ENCODE measurements at places on chromosomes 5 and 9.

DNA sequence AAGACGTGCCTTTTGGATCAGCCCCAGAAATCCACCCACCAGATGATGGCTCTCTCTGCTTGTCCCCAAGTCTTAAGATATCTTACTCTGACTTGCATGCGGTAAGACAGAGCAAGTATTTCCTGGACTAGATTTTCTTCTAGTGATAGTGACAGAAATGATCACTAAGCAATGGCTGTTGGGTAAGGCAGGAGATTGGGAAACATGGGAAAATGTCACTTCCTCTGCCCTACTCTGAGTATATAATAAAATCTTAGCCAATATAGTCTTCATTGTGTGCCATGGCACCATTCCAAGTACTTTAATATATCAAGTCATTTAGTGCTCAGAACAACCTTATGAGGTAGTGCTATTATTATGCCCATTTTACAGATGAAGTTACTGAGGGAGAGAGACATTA, 31.0 kb upstream of the GNA14 start:
- no peak for DNase-seq

GRCh38 chr5:135825373-135826220, 8.9 kb upstream of the SLC25A48 start:
- no peak for DNase-seq

DNA sequence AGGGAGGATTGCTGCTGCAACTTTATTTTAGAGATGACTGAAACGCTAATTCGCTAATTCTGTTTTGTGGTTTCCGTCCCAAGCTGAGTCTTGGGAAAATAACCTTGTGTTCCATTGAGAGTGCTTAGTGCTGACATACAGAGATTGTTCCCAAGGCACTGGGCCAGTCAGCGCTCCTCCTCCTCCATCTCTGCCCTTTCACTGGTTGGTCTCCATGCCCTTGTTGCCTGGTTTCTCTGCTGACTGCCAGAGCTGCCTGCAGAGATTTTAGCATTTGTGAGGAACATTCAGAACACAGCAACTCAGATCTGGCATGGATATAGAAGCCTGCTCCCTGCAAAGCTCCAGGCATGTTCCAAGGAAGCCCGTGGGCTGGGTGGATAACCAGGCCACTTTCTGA, 126.0 kb upstream of the IRX2 start:
- no peak for DNase-seq

- no peak for DNase-seq
Observed at GRCh38 chr9:125296843-125297372, 35.3 kb downstream of the GAPVD1 start.

DNA sequence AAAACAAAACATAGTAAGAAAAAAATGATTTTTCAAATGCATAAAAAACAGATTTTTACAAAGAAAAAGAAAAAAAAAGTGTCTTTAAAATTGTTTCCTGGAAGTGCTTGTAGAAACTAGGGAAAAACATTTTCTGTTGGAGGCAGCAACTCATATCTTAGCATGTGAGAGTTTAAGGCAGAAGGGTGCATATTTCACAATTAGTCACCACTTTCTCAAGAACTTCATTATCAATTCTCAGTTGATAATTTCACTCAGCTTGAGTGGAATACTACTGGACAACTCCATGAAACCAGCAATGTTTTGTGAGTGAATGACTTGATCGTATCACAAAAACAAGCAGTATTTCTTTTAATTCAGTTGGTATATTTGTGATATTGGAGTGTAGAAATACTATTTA, 508.3 kb upstream of the DAB2 start:
- DNase-seq: no peak

DNA sequence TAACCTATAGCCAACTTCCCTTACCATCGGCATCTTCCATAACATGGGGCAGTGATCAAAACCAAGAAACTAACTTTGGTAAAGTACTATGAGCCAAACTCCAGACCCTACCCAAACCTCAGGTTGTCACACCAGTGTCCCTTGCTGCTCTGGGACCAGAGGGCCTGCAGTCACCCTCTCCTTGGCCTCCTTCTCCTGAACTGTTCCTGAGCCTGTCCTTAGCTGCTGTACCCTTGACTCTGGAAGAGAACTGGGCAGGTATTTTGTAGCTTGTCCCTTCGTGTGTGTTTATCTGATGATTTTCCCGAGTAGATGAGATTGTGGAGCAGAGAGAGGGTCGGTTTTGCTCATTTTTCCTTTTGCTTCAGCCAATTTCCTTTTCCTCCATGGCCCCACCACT, 240.4 kb downstream of the SYK start:
- DNase-seq: no peak

GRCh38 chr5:160097991-160098390, 21.3 kb downstream of the PWWP2A start:
- no peak for DNase-seq

DNA sequence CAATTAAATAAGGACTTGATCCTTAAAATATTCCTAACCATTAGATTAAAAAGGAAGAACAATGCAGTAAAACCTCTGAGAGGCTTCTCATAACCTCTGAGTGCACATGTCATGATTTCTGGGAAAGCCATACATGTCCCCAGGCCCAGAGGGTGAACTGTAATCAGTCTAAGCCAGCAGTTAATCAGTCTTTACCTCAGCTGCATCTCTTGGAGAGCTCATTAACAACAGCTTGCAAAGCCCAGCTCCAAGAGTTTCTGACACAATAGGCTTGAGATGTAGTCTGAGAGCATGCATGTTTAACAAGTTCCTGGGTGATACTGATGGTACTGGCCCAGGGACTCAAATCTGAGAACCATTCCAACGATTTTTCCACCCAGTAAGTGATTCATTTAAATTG, 392.1 kb downstream of the DNAH5 start:
- no peak for DNase-seq

DNA sequence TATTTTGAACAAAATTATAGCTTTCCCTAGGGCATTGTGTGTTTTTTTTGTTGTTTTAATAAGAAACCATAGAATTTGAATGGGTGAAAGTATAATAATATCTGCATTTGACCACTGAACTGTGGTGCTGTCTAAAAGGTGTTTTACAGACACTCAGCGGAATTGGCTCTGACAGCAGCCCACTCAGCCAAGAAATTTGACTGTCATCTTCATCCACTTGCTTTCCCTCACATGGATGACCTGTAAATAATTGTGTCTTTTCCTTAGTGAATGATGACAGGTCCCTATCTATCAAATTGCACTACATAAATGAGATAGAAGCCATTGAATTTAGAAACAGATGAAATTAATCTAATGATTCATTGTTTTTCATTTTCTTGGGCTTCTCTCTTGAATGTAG, 150.0 kb downstream of the PAM start:
- DNase-seq: no peak

DNA sequence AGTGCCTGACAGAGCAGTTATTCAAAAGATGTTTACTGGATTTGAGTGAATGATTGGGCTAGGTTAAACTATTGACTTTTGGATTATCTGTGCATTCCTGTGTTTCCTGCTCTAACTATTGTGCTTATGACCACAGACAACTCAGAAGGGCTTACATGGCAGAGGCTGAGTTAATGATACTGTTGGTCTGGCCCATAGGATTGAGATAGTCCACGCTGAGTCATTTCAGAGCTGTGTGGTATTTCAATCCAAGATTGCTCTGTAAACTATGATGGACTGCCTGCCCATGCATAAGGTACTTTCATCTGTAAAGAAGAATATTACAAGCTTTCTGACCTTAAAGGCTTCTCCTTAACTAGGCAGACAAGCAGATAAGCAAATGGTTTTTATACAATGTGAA, 49.1 kb upstream of the SLIT3 start:
- peak; percentile 31 for DNase-seq

DNA sequence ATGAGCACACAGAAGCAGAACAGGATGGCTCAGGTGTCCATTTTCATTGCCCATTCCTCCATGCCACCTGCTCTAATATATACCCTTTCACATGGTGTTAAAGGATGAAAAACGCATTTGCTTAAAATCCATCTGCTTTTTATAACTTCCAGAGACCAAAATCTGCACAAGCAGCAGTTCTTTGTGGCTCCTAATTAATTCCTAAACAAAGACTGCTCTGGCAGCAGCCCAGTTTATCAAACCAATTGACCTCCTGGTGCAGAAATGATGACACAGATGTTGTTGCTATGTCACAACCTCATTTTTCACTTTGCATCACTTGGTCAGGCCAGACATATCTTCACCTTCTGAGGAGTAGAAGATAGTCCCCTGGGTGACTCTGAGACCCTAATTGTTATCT, 141.2 kb downstream of the ASTN2 start:
- no peak for DNase-seq

DNA sequence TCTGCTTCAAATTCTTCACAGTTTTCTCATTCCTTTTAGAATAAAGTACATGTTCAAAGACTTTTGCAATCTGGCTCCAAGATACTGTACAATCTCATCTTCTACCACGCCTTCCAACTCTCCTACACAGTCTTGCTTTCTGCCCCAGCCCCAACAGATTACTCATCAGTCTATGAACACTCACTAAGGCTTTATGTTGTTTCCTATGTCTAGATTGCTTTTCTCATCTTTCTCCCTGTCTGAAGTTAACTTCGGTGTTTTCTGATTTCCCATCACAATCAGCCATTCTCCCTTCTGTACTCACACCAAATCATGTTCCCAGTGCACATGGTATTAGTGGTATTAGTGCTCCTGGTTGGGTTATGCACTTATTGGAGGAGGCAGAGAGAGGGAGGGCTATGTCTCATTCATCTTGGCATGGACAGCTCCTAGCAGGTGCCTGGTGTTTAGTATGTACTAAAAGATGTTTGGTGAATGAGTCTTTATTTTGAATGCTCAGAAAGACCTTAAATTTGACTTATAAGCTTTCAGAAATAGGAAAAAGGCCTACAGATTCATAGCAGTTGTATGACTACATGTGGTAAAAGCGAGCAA, 44.0 kb upstream of the ZNF608 start:
- DNase-seq: peak; percentile 42

DNA sequence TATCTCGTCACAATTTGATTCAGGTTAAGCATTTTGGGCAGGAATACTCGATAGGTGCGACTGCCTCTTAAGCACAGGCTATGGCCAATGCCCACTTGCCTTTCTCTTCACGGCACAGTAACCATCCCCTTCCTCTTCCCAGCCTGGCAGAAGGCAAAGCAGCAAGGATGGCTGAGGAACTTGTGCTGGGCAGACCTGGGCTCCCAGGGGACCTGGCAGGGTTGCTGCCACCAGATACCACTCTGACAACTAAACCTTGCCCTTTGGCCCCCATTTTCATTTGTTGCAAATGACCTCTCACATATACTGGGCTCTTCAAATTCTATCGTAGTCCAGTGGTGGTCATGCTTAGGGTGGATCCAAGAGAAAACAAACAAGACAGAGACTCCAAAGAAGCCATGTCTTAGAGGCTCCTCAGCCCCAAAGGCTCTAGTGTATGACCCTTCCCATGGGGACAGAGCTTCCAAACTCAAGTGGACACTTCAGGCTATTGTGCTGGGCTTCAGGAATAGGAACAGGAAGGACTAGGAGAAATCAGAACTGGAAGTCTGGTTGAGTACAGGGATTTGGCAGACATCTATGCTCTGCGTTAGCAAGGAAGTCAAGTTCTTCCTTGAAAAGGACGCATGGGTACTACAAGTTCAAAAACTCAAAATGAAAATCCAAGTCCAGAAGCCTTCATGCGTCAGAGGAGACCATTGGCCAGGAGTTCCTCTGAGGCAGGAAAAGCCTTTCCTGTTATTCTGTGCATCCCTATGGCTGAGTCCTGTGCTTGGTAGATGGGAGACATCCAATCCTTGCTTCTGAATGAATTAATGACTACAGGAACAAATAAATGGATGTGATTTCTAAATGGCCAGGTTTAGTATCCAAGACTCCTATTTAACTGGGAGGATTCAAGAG, 64.6 kb upstream of the PLPP1 start:
- DNase-seq: no peak

GRCh38 chr5:59337240-59337639, 556.3 kb downstream of the PDE4D start:
- DNase-seq: no peak

GRCh38 chr9:110626101-110626829, 42.3 kb upstream of the MUSK start:
- DNase-seq: peak; percentile 87

DNA sequence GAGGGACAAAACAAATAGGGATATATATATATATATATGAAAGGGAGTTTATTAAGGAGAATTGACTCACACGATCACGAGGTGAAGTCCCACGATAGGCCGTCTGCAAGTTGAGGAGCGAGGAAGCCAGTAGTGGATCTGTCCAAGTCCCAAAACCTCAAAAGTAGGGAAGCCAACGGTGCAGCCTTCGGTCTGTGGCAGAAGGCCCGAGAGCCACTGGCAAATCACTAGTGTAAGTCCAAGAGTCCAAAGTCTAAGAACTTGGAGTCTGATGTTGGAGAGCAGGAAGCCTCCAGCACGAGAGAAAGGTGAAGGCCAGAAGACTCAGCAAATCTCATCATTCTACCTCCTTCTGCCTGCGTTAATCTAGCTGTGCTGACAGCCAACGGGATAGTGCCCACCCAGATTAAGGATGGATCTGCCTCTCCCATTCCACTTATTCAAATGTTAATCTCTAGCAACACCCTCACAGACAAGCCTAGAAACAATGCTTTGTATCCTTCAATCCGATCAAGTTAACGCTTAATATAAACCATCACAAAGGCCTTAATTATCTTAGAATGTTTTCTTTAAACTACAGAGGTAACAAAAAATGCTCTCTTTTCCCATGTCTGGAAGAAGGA, 23.8 kb upstream of the DAB2 start:
- no peak for DNase-seq

DNA sequence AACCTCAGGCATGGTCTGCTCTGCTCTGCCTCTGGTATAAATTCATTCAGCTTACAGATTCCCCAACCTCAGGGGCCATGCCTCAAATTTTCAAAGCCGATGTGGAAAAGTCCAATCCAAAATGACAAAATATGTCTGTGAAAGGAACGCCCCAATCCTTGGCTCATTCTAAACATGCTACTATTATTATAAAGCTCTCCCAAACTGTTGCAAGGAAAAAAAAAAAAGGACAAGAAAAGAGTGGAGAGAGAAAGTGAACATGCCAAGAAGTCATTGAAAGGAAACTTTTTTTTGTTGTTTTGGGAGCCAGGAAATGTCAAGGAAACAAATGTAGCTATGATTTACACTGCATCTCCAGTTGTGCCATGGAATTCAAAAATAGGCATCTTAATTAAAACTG, 3.8 kb downstream of the COL23A1 start:
- no peak for DNase-seq

DNA sequence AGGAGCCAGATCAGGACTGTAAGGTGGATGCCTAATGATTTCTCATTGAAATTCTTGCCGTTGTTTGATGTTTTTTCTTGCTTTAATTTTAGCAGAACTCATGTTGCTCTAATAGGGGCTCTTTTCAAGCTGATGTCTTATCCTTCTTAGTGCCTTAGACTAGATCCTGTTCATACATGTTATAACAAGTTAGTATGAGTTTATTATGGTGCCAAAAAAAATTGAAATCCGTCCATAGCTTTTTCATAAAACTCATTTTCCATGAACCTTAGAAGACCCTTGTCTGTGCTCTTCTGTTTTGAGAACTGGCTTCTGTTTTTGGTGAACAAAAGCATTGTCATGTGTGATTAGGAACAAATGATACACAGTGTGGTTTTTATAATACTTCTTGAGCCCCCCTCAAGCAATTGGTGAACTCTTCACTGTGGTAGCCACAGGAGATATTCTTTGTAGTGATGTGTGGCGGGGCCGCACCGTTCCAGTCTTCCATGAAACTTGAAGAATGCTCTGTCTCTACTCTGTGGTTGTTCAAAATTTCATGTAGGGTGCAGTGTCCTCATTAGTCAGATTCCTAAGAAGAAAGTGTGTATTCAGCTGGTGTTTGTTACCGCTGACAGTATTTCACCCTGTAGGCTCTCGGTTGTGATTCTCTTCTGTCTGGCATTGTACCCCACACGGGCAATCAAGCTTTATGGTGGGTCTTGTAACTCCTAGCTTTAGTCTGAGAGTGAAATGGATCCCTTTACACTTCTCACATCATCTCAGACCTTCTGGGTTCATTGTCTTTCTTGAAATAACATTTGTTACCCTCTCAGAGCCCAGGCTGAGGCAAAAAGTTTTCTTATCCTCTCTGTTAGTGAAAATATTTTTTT, 10.7 kb downstream of the OTULIN start:
- no peak for DNase-seq

All from non-pigmented ciliary epithelial cell (primary cell).